ENCODE measurements at places on chromosomes 16 and 17. TPM values are rescaled to one million over a fixed set of nuclear protein-coding genes. Genes with fewer than 3 reads are reported as not detected.

GRCh38 chr17:900336-900934, 79.1 kb downstream of the NXN start:
- no peak for DNase-seq

FTSJ3 gene
- 40.4 TPM for total RNA-seq

FOXL1 gene
- total RNA-seq: 0.47 TPM

PRCD gene
- total RNA-seq: 1.9 TPM

DNA sequence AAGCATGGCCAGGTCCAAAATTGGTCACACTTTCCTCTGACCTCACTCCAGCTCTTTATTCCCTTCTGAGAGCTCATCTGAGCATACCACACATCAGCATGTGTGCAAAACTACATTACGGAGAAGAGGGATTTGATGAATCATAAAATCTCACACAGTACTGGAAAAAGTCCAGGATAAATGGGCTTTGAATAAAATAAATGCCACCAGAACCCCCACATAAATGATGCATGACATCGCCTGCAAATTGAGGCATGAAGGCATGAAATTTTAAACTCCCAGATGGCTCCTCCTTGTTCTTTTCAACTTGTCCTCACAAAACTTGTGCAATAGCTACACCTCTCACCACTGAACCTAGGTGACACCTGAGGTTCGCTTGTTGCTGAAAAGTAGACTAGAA, 439.5 kb downstream of the CA10 start:
- DNase-seq: no peak

TUBD1 gene
- 9.8 TPM for total RNA-seq

GRCh38 chr17:29068818-29069217, 25.9 kb downstream of the PIPOX start:
- DNase-seq: peak; percentile 45

DNA sequence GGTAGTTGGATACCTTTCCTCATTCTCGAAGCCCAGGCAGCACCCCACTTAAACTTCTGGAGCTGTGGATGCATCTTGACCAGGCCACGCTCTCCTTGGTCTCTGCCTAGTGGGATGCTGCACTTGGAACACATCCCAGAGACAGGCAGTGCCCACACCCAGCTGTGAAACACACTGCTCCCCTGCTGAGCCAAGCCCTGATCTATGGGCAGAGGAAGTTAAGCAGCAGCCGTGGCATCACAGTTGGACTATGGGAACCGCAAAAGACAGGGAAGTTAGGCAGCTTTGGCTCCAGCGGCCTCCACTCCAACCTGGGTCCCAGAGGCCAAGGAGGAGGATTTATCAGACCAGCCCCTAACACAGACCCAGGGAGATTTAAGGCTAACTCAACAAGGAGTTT, 284.8 kb upstream of the CCL2 start:
- no peak for DNase-seq

DNA sequence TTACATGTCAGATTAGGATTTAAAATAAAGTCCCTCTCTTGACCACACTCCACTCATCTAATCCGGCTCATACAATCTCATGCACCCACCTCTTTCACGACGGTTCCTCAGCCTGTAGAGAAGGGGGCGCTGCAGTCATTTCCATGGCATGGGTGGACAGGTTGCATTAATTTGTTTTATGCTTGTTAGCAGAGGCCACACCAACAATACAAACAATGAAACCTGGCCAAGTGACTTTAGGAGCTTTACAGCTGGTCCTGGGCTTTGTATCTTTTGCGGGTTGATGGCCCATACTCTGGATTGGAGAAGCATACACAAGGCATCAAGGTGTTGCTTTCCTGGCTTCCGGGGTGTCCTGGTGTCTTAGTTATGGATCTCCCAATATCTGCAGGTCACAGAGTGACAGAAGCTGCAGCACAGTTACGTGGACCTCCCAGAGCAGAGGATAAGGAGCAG, 9.7 kb upstream of the SNF8 start:
- no peak for DNase-seq

DNA sequence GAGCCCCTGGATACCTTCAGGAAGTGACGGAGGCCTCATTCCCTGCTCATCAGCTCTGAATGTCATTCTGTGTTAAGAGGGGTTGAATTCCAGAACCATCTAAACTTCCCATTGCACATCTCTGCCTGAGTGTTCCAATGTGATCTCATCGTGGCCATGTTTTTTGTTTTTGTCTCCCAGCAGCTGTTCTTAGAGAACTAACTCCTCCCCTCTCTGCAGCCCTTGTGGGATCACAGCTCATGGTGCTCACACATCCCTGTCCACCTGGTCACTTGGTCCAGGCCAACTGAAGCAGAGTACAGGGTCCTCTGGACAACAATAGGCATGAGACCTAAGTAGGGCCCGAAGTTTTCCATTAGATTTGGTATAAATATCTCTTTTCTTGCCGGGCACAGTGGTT, 6.0 kb upstream of the SYT17 start:
- DNase-seq: no peak

GRCh38 chr17:40678902-40679522, 14.0 kb upstream of the KRT222 start:
- no peak for DNase-seq

SPATA22 gene
- 0.78 TPM for total RNA-seq

TGFB1I1 gene
- total RNA-seq: 3.7 TPM

GRCh38 chr17:1007310-1008007, 10.5 kb downstream of the TIMM22 start:
- DNase-seq: no peak

DNA sequence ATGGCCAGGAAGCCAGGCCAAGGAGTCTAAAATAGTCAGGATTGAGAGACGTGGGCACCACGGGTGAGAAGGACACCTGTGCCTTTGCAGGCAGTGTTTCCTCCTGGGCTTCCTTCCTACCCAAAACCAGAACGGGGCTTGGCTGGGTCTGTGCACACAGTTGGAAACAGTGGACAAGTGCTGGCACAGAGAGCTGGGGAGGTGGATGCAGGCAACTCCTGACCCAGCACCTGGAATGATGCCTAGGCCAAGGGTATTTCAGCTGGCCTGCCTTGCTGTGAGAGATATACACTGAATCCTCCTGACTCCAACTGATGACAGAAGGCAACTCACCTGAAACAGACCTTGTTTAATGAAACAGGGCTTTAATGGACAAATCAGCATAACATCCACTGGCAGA, 186.2 kb downstream of the SLC39A11 start:
- no peak for DNase-seq

SYT17 gene
- 6.2 TPM for total RNA-seq

GRCh38 chr16:17343728-17344127, 127.0 kb downstream of the XYLT1 start:
- no peak for DNase-seq

RNF157 gene
- 17.5 TPM for total RNA-seq

- no peak for DNase-seq
These were observed 10.7 kb upstream of the ATP2A3 start for GRCh38 chr17:3974980-3975379.

- DNase-seq: no peak
These were observed 19.1 kb upstream of the NTN1 start for GRCh38 chr17:9002227-9002605.

GAS2L2 gene
- total RNA-seq: 0.16 TPM

RNF112 gene
- total RNA-seq: 31.4 TPM

PRSS53 gene
- total RNA-seq: 2.2 TPM

IGFALS gene
- total RNA-seq: not detected

GRCh38 chr17:44961921-44962350, 6.2 kb downstream of the C1QL1 start:
- no peak for DNase-seq

DNA sequence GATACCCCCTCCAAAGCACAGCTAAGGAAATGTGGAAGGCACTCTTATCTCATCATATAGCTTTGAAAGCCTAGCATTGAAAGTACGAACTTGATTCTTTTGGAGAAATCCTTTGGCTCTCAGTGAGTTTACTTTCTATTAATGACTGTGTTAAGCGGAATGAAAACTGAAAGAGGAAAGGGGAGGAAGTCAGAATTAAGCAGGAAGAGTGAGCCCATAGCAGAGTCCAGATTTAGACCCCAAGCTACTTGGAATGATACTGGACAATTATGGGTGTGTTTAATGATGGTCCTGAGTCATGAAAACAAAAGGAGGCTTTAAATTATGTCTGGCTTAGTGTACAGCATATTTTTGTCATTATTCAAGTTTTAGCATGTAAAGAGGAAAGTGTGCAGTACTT, 42.2 kb downstream of the TENT4B start:
- no peak for DNase-seq

DNA sequence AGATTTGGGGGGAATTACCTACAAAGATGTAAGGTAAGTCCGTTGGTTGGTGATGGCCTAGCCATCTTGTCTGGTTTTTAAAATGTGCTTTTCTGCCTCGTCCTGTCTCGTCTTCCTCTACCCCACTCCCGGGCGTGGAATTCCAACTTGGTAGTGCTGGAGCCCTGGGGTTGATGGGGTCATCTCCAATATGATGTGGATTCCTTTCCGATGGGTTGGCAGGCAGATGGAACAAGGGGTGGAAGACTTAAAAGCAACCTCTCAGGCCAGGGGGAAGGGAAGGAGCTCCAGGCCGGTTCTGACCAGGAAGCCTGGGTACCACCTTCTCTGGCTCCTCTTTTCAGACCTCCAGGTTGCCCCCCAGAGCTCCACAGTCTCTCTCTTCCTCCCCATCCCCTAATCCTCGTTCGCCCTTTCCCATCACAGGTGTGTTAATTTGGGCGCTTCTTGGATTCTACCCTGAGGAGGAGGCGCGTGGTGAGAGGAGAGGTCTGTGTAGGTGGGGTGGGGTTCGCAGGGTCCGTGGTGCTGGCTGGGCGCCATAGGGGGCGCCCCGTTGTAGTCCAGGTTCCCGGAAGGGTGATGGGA, 5.1 kb upstream of the HOXB2 start:
- DNase-seq: no peak

CDR2L gene
- total RNA-seq: 4.5 TPM

DNA sequence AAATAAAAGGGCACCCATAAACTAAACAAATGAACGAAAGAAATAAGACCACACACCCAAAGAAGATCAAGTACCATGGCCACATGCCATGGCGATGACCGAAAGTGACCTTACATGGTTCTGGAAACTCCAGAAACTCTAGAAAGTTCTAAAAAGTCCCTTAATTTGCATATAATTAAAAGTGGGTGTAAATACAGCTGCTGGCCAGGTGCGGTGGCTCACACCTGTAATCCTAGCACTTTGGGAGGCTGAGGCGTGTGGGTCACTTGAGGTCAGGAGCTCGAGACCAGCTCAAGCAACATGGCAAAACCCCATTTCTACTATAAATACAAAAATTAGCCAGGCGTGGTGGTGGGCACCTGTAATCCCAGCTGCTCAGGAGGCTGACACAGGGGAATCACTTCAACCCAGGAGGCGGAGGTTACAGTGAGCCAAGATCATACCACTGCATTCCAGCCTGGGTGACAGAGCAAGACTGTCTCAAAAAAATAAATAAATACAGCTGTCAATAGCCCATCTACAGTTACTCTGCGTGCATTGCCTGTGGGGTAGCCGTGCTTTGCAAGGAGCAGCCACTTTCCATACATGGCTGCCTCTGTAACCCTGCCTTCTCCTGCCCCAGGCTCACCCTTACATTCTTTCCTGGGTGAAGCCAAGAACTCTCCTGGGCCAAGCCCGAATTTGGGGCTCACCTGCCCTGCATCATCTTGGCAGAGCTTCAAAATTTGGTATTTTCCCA, 7.2 kb upstream of the ZNF778 start:
- no peak for DNase-seq

DNA sequence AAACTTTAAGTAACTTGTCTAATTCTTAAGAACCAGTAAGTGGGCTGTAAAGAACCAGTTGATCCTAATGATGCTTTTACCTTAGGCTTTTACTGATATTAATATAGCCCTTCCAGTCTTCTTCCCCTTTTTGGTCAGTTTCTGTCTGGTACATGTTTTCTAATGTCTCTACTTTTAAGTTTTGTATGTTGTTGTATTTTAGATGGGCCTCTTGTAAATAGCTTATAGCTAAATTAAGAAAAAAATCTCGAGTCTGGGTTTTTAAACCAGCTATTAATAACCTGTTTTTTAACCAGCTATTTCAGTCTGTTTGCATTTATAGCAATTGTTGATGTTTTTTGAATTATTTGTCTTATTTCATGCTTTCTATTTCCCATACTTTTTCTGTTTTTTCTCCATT, 79.0 kb downstream of the PITPNC1 start:
- DNase-seq: no peak

DNA sequence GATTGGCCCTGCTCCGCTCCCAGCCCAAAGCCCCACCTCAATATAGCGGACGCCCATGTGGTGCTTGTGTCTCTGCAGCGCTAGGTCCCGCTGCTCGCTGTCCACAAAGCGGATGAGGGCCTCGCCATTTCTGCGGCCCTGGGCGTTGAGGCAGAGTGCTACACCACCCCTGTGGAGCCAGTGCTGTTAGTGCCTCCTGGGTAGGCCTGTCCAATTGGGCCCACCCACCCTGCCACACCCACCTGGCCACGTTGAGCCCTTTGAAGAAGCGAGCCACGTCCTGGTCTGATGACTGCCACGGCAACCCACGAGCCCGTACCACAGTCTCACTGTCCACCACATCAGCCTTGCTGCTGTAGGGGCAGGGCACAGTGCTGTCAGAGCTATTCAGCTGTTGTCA, 3.6 kb downstream of the ESRP2 start:
- DNase-seq: no peak

Data from occipital lobe (tissue), 3 donors.